ENCODE measurements at places on chromosomes 5 and 9.

DNA sequence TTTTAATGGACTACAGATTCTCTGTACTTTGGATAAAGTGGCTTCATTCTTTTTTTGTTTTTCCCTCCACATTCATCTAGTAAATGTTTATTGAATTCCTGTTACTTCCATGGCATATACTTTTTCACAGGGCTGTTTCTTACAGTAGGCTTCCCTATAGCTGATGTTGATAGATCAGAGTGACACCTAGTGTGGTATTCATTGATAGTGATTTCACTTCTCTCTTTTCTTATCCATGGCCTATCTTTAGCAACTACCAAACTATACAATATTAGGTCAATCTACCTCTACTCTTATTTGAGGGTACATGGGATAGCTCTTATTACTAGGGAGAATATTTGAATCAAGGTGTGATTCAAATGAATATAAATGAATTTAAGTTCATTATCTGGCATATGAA lies 35.8 kb downstream of the FSD1L start:
- no peak for DNase-seq

- DNase-seq, result no peak
Measured at GRCh38 chr9:135255033-135255840, 167.8 kb downstream of the OLFM1 start.

DNA sequence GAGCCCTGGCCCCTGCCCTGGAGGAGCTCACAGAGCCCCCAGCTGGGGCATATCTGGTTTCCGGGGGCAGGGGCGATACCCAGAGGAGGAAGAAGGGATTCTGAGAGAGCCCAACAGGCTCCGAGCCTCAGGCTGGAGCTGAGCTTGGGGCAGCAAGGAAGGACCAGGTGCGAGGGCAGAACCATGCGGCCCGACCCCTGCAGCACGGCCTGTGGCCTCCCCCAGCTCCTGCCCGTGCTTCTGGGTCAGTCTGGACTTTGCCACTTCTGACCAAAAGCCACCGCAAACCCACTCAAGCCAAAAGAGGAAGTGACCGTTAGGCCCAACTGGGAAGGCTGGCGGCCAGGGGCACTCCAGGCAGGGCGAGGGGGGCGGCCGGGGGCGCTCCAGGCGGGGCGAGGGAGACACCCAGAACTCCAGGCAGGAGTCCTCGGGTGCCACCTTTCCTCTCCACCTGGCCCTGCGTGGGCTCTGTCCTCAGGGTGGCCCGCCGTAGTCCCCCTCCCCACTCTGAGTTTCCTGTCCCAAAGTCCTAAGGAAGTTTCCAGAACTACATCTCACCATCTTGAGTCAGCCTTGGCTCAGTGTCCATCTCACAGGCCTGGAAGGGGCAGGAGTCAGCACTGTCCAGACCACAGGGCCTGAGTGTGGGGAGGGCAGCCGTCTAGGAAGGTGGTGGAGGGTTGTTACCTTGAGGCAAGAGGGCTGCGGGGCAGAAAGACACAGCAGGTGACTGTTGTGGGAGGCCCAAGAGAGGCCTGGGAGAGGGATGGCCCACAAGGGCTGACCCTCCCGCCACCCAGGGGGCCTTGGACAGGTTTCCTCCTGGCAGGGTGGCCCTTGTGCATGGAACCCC lies 946 bp upstream of the LTC4S start:
- DNase-seq, result no peak

DNA sequence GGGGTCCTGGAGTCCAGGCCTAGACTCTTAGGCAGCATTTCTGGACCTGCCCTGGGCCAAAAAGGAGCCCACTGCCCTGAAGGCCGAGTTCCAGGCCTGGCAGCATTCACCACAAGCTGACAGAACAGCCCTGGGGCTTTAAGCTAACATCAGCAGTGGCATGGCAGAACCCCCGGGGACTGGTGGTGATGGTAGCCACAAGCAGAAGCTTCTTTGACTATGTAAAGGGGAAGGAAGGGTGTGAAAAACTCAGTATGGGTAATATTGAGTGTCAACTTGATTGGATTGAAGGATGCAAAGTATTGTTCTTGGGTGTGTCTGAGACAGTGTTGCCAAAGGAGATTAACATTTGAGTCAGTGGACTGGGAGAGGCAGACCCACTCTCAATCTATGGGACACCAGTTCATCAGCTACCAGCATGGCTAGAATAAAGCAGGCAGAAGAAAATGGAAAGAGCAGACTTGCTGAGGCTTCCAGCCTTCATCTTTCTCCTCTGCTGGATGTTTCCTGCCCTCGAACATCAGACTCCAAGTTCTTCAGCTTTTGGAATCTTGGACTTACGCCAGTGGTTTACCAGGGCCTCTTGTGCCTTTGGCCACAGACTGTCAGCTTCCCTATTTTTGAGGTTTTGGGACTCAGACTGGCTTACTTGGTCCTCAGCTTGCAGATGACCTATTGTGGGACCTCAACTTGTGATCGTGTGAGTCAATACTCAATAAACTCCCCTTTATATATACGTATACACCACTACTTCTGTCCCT lies 661.0 kb upstream of the C9orf72 start:
- no peak for DNase-seq

DNA sequence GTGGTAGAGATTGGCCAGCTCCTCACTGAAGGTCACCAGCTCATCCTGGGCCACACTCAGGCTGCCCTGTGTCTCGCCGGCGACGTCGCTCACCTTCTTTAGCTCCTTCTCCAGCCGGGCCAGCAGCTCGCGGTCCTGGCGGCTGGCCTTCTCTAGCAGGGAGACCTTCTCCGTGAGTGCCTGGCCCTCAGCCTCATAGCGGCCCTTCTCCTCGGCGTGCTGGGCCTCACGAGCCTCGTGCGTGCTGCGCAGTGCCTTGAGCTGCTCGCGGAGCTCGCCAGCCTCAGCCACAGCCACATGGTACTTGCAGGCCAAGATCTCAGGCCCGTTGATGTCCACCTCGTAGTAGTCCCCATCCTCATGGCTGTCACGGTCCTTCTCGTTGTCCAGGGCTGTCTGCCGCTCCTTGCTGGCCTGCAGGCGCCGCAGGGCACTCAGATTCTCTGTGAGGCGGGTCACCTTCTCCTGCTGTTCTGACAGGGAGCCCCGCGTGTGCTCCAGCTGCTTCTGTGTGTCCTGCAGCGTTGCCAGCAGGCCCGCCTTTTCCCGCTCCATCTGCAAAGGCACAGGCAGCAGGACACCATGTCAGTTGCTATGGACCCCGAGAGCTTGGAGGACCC lies 45.5 kb downstream of the BICD2 start:
- no peak for DNase-seq

- DNase-seq, result no peak
Measured at GRCh38 chr9:8521112-8521511, 721.5 kb upstream of the DMAC1 start.

GRCh38 chr5:179553875-179554274 lies 3.5 kb downstream of the RUFY1 start:
- DNase-seq, result no peak

DNA sequence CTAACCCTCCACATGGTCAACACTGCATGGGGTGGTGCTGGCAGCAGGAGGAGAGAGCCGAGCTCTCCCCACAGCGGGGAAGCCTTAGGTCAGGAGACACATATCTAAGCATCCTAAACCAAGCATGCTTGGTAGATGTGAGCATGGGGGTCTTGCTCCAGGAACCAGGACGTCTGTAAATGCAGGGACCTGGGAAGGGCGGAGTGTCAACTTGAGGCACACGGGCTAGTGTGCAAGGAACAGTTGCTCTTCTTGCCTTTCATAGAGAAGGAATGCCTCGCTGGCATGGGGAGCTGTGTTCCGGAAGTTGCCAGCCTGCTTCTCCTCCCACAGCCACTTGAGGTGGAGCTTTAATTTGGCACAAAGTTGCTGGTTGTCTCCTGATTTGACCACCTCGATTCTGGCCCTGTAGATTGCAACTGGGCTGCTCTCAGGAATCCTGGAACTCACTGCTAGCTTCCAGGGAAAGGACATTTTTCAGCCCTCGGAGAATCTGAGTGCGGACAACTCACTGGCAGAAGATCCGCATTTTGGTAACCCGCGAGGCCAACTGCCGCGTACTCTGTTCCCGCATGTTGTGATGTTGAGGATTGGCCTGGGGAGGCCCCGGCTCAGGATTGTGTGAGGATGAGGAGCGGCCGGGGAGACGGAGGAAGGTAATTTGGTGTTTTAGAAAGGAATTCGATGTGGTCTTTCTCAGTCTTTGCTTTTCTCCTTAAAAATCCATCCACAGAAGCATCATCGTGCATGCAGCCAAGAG lies 370.3 kb upstream of the IRX1 start:
- no peak for DNase-seq

GRCh38 chr5:124724357-124725039 lies 21.9 kb downstream of the ZNF608 start:
- no peak for DNase-seq

DNA sequence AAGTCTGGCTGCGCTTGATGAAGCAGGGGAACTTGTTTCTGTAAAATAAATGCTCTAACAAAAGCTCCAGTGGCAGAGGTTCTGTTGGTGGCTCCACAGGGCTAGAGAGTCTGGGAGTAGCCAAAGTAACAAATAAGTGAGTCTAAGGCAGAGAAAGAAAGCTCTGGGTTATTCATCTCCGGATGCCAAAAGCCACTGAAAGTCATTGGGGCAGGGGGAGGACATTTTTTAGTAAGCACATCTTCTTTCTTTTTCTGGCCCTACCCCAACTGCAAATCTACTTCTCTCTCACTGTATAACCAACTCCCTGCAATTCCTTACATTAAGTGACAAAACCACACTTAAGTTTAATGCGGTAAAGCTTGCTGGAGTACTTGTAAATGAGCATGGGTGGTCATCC lies 141.6 kb downstream of the INSYN2B start:
- DNase-seq, result no peak

- DNase-seq, result no peak
Measured at GRCh38 chr5:79588696-79589095, 23.5 kb upstream of the TENT2 start.

DNA sequence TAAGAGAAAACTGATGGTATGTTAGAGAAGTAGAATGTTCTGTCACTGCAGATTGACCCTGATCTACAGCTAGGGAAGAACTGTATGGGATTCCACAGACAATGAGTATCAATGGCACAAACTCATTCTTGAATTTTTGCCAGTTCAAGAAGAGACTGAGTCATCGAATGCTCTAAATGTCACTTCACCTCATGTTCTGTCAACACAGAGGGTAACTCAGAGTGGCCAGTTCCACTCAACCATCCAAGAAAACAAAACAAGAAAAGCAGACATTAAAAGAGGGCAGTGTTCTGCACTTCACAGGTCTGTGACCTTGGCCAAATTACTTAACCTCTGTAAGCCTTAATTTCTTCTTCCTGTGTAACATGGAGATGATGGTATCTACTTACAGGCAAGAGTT lies 132.2 kb upstream of the HMHB1 start:
- DNase-seq, result no peak

DNA sequence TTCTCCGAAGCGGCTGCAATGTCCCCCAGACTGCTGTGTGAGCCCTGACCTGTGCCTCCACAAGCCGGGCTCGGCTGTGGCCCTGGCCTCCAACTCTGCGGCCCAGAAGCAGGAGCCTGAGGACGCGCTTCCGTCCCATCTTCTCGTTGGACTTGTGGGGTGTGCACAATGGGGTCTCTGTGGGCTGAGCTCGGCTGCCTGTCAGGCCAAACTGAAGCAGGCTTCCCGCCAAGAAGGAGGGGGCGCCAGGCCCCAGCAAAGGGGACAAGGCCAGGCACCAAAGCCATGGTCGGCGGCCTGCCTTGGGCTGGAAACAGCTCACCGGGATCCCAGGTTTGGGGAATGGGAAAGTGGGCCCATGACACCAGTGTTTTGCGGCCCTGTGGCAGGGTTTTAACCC lies 4.1 kb downstream of the NOTCH1 start:
- no peak for DNase-seq

DNA sequence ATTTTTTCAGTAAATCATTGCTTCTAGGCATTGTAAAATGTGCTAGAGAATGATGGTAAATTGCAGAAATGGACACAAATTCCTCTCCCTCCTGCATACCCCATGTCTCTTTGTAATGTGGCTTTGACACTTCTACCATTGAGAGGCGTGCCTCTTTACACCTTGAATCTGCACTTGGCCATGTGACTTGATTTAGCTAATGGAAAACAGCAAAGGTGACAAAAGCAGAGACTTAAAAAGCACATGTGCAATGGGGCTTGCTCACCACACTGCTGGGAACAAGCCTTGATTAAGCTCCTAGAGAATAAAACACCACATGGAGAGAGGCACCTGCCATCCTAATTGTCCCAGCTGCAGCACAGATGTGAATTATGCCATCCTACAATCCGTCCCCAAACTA lies 69.9 kb upstream of the NAA35 start:
- DNase-seq, result peak; percentile 21

GRCh38 chr5:103166706-103167105 lies 46.6 kb downstream of the PPIP5K2 start:
- no peak for DNase-seq

DNA sequence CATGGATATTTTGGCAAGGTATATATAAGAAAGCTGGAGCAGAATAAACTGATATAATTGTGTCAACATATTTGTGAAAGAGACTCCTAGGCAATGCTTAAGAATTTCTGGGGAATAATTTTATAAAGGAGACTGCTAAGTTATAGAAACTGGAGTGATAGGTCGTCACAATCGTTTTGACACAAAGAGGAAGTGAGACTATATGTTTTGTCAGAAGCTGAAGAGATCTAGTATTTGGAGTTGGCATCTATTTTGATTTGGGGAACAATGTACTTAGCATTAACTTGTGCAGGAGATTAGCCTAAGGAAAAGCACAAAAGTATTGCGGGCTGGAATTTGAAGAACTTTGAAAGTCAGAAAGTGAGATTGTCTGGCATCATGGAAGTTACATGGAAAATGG lies 582.5 kb downstream of the TAF11L14 start:
- no peak for DNase-seq

GRCh38 chr9:34547960-34548611 lies 25.3 kb upstream of the ENHO start:
- peak; percentile 33 for DNase-seq

DNA sequence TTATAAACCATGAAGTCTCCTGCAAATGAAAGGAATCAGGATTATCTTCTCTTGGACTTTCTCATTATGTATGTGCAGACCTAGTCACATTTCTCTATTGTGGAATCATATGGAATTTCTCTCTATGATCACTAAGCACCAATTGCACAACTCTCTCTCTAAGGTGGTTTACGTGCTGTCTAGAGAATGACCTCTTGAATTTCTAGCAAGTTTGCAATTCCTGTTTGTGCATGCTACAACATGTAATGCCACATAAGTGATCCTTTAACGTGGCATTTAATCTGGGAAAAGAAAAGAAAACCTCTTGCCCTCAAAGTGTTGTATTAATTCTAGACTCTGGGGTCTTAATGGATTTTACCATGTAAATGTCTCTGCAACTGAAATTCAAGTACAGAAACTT lies 5.0 kb upstream of the PPP2R2B start:
- DNase-seq, result no peak

- DNase-seq, result no peak
Measured at GRCh38 chr9:38107811-38108304, 38.8 kb upstream of the SHB start.

GRCh38 chr5:150036513-150036912 lies 36.0 kb downstream of the HMGXB3 start:
- no peak for DNase-seq

- DNase-seq, result no peak
Measured at GRCh38 chr9:132461971-132462370, 52.0 kb downstream of the CFAP77 start.

DNA sequence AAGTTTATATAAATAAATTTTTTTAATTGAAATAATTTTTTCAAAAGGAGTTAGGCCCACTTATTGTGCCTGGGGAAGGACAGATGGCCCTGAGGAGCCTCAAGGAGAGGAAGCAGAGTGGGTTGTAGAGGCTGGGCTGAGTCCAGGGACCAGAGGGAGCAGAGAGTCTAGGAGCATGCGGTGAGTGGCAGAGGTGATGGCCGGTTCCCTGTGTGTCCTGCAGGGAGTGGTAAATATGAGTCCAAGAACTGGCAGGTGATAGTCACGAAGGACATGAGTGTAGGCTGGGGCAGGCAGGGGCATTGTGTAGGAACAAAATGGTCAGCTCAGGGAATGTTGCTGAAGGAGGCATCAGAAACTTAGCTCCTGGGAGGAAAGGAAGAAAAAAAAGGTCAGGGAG lies 8.3 kb upstream of the BTNL9 start:
- DNase-seq, result no peak

Data from CD4-positive, alpha-beta T cell treated with Interferon alpha-2 for 1 hour (primary cell).